Immature natural killer cell (primary cell): ENCODE measurements at places on chromosomes 7 and 10.
A peak's percentile ranks its signal among the peaks of the same experiment; 100 is the strongest.

DNA sequence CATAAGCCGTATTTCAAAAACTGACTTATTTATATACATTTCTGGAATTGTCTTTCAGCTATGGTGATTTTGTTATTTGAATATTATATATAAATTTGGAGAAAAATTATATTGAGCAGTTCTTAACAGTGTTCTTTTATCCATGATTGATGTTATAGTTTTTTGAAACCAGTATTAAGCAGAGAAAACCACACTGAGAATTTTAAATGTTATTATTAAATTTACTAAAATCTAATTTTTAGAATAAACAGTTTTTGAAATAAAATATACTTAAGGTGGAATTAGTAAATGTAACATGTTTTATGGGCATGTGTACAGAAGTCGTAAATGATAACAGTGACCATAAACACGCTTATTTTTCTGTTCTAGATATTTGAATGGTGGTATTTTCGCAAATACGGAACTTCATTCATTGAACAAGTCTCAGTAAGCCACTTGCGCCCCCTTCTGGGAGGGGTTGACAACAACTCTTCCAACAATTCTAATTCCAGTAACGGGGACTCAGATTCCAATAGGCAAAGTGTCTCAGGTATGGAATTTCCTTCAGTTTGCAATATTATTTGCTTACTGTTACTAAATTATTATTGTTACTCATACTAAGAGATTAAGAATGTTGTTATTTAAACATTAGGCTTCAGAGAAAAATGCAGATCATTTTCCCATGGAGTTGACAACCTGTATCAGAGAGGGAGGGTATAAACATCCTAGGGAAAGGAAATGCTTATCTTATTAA lies 166.1 kb downstream of the ST7 start:
- DNase-seq = peak; percentile 57

DNA sequence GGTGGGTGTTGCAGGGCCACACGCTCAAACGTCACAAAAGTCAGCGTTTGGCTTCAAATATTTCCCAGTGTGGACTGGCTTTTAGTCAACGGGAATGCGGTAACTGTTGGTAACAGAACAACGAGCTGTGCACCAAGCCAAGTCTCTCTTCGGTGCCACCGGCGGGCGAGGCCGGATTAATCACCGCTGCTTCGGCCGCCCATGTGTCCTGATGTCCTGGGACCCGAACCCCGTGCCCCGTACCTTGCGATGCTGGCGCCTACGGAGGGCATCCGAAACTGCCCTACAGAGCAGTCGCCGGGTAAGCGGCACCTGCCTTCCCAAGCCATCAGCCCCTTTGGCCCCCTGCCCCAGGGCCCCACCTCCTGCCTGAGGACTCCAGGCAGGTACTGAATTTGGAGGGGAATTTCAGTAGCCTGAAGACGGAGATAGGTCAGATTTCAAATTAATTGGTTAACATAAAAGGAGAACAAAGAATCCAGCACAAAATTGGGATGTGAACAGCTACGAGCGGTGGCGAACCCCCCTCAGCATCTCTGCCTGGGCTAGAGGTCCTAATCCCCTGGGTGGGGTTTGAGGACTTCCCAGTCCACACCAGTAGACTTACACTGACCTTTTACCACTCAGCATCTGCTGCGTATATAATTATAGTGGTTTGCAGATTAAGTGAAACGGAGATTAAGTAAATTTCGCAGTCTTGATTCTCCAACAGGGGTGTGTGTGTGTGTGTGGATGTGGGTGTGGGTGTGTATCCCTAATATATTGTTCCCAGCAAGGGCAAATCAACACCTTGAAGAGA lies at the start of gene LRRC72:
TSS of gene LRRC72 (plus strand) at position 84 of the 799 bp plus-strand sequence. CDS start at position 212, 128 bp downstream.
- no peak for DNase-seq

- DNase-seq = no peak
These were observed 32.7 kb upstream of the TARP start for GRCh38 chr7:38306171-38306570.

DNA sequence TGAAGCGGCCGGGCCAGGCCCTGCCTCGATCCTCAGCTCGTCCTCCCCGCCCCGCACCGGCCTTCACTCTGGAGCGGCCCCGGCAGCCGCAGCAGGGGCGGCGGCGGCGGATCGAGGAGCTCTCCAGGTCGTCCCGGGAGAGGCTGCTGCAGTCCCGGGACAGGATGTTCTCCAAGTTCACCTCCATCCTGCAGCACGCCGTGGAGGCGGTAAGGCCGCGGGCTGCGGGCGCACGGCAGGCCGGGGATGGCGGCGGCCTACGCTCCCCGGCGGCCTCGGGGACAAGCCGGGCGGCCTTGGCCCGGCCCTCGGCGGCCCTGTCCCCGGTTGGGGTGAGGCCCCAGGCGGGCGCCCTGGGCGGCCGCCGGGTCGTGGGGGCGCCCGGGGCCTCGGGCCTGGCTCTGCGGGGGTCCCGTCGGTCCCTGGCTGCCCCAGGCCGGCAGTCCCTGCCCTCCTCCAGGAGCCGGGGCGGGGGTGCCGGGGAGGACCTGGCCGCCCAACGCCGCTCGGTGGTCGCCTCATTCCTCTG lies 399 bp downstream of the FHIP2A start:
- DNase-seq = no peak

- no peak for DNase-seq
These were observed 44.7 kb downstream of the MXI1 start for GRCh38 chr10:110252151-110252550.

- DNase-seq = no peak
These were observed 83.7 kb downstream of the UPF2 start for GRCh38 chr10:11958956-11959355.

GRCh38 chr7:94249631-94250030 lies 145.1 kb upstream of the COL1A2 start:
- no peak for DNase-seq

DNA sequence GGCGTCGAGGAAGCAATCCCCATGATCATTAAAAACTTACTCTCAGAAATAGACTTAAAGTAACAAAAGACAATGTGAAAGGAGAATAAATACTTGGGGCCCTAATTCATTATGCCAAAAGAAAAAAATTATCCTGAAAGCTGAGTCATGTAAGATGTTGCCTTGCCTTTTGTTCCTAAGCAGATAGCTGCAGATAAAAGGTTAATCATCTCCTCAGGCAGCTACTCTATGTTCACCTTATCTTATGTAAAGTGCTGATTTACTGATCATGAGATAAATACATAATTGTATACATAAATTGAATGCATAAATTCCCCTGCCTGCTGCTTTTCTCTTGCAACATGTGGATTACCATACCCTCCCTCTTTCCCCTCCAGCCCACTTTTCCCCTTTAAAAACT lies 28.1 kb upstream of the CREB3L2 start:
- DNase-seq = no peak

DNA sequence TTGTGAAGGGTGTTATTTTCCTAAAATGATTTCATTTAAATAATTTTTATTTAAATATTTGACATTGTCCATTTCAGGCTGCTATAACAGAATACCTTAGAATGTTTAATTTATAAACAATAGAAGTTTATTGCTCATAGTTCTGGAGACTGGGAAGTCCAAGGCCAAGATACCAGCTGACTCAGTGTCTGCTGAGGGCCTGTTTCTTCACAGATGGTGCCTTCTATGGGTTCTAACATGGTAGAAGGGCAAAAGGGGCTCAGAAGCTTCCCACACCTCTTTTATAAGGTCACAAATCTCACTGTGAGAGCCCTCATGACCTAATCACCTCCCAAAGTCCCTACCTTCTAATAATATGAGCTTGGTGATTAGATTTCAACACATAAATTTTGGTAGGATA lies 50.7 kb downstream of the MTURN start:
- DNase-seq = no peak

DNA sequence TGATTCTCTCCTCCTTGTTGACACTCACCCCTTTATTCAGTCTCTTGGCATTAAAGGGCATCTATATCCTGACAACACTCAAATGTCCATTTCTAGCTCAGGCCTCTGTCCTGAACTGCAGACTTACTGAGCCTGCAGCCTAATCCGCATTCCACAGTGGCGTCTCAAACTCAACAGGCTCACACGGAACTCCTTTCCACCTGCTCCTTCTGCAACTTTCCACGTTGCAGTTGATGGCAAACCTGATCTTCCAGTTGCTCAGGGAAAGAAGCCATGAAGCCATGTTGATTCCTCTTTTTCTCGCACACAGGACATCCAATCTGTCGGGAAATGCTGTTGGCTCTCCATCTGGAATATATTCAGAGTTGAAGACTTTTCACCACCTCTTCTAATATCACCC lies 522.4 kb downstream of the CCSER2 start:
- no peak for DNase-seq

- no peak for DNase-seq
These were observed 146.8 kb downstream of the GFRA1 start for GRCh38 chr10:116126239-116126638.

DNA sequence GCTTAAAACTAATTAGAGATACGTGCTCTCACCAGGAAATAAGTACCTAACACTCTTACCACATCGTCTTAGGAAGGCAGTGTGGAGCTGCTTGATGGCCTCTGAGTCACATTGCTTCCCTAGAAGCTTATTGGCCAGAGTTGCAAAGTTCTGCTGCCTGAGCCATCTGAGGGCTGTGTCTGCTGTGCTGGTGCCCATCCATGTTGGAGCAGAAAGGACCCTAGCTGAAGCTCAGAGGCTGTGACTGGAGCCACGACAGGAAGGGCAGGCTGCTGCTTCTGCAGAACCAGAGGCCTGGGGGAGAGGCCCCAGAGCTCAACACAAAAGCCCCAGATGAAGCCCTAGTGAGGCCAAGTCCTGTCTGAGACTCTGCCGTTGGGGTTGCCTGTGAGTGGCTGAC lies 64.8 kb upstream of the IGFBP3 start:
- no peak for DNase-seq

GRCh38 chr7:8176370-8177081 lies 85.4 kb downstream of the ICA1 start:
- DNase-seq = peak; percentile 61

DNA sequence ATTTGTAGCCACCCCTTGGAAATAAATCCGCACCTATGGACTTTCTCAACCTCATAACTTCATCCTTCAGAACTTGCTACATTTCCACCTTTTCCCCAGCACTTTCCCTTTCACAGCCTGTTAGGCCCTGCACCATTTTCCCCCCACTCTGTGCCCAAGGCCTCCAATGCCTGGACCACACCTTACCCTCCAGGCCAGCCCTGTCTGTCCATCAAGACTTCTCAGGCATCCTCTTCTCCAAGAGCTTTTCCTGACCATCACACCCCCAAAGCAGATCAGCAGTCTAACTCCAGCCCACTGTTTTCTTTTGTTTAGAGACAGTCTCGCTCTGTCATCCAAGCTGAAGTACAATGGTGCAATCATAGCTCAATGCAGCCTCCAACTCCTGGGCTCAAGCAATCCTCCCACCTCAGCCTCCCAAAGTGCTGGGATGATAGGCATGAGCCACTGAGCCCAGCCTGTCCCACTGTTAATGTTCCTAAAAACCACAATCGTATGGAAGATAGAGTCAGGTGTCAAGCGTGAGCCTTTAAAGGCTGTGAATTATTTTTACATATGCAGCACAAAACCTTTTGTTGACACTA lies 116.8 kb downstream of the PARD3 start:
- no peak for DNase-seq

DNA sequence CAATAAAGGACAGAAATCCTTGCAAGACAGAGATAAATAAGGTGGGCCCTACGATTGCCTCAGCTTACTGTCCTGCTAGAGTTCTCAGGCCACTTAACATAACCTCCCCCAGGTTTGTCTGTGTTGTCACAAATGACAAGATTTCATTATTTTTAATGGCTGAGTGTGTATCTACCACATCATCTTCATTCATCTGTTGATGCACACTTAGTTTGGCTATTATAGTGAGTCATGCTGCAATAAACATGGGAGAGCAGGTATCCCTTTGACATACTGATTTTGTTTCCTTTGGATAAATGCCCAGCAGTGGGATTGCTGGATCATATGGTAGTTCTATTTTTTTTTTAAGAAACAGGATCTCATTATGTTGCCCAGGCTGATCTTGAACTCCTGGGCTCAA lies 60.6 kb downstream of the PRTFDC1 start:
- no peak for DNase-seq

GRCh38 chr7:91940171-91940570 lies 491 bp upstream of the AKAP9 start:
- DNase-seq = peak; percentile 23

- no peak for DNase-seq
These were observed 280.6 kb downstream of the TFEC start for GRCh38 chr7:115749924-115750323.

DNA sequence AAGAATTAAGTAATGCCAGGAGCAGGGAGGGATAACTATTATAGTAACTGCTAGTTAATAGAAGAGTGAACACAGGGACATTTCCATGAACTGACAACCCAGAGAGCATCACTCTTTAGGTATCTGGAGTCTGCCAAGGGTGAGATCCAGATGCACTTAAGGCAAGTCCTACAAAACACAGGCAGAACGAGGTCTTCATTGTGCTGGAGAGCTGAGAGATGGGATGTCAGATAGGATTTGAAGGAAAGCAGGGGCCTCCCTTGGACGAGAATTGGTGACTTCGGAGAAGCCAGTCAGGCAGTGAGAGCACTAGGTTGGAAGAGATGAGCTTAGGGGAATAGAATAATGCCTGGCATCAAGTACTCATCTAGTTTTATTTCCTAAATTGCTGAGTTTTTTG lies 684.5 kb downstream of the GATA3 start:
- no peak for DNase-seq

- DNase-seq = no peak
These were observed 16.8 kb downstream of the BBIP1 start for GRCh38 chr10:110901954-110902819.

- DNase-seq = no peak
These were observed 78.9 kb upstream of the GPR22 start for GRCh38 chr7:107390916-107391315.

- DNase-seq = no peak
These were observed 632.5 kb downstream of the TNS3 start for GRCh38 chr7:46949270-46949931.

GRCh38 chr7:23715099-23715498 lies 5.1 kb downstream of the STK31 start:
- no peak for DNase-seq

DNA sequence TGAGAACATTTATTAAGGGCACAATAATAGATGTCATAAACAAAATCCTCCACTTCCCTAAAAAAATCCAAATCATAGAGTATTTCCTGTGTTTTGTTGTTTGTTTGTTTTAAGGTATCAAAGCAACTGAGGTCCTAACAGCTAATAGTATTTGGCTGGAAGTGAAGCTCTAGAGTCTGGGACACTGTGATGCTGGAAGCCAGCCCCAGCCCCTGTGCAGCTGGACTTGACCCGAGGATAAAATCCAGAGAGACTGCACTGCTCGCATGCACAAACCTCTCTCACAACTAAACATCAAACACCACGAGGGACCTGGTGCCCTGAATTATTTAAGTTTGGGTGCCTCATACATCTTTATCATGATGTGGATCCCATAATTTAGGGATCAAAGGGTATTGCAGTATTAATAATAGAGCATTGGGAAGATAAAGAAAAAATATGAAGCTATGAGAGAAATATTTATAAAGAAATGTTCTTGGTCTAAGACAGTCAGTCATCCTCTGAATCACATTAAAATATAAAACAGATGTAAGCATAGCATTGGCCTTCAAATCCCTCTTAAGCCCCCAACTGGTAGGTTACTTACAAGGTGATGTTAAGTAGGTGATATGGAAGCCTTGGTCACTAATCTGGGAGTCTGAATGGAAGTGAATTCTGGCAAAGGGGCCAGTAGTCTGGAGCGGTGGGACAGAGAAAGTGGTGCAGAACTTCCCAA lies 44.4 kb downstream of the CUBN start:
- no peak for DNase-seq
